ENCODE measurements at places on chromosomes 2 and 18.

DNA sequence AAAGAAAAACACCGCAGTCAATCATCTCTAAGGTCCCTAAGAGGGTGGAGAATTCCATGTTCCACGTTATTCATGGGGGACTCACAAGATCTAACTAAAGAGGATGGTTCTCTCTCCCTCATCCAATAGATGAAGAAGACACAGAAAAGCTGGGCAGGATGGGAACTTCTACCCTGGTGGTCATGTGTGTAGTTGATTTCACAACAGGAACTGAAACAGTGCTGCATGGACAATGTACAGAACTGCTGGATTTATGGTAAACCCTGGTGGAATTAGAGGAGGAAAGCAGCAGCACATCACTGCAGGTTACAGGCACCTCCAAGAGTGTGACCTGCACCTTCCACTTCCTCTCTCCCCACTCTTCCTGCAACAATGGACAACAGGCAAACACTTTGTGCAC, 31.4 kb downstream of the FECH start:
- DNase-seq = no peak

DNA sequence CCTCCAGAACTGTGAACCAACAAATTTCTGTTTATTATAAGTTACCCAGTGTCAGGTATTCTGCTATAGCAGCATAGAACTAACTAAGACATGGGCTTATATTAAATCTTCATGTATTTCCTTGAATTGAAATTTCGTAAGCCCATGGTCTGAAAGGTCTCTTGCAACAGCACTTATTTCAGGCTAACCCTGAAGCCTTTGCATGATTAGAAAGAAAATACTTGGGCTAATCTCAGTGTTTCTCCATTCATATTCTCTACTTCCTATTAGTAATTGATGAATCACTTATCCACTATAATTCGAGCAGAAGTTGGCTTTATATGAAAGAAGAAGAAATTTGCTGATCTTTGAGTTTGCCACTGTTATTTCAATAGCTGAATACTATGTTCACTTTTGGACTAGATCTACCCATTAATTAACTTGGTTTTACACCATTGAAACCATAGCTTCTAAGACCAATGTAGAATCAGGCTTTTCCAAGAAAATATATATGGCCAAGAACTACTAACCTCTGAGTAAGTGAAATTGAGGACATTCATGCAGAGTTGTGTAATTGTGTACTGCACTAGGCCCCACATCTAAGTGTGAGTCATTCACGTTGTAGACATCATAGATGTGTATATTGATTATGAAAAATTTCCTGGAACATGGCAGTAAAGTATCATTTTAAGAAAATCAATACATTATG, 731.6 kb downstream of the SOCS6 start:
- peak; percentile 29 for DNase-seq

DNA sequence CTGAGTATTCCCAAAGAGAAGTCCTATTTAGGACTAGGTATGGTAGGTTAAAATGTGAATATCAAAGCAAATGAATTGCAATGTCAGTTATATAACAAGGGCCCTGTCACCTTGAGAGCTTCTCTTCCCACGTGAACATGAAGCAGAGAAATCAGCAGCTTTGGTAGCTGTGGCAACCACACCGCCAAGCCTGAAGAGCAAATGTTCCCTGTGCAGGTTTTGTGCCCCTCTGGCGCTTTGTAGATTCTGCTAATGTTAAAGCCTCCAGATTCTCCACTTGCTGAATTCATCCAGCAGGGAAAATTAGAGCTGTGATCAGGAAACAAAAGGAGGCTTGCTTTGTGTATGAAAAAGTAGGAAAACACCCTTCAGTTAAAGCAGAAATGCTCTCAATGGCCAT, 322.6 kb downstream of the RBM43 start:
- DNase-seq = no peak

GRCh38 chr2:208711598-208711997, 305.0 kb downstream of the PTH2R start:
- DNase-seq = no peak

GRCh38 chr2:212953170-212953920, 198.1 kb downstream of the IKZF2 start:
- DNase-seq = no peak

DNA sequence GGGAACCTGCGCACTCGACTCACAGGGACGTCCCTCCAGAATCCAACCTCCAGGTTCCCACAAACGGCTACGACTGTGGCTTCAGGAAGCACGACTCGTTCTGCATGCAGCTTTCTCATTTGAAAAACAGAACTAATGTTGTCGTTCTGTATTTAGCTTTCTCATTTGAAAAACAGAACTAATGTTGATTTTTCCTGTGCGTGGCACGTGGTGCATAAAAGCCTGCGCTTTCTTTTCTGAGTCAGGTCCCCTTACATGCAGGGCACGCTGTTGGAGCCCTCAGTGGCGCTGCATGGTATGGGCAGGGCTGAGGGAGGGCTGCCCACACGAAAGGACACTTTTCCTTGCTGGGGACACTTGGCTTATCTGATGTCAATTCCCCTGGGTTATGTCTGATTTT, 124.3 kb downstream of the TMEM18 start:
- DNase-seq = no peak

DNA sequence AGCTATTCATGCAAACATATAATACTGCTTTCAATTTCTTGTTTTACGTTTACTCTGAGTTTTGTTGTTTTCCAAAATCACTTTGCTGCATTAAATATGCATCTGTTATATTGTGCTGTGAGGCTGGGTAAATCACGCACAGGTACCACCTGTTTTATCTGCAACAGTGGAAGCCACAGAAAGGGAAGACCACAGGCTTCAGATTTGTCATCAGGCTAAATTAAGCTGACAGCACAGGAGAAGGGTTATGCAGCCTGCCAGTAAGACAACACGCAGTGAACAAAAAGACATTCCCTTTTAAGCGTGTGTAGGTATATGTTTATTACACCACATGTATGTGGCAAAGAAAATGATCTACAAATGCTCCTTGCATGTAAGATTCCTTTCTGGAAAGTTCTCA, 38.2 kb downstream of the ZNF516 start:
- DNase-seq = no peak

- DNase-seq = peak; percentile 75
These were observed 5.4 kb upstream of the ITGB6 start for GRCh38 chr2:160205505-160205904.

DNA sequence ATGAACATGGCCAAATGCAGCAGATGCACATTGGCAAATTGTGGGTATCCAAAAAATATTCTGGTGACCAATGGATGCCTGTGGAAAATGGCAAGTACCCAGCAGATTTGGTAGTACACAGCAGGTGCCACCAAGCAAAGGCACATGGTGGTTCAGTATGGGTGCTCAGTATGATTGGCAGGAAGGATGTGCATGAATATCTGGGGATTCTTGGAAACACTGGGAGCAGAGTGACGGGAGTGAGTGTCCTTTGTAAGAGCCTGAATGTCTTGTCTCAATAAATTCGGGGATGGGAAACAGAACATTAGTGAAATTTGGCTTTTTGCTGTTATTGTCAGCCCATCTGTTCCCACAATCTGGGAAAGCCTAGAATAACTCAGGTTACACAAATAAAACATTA, 36.8 kb upstream of the ACADL start:
- no peak for DNase-seq

DNA sequence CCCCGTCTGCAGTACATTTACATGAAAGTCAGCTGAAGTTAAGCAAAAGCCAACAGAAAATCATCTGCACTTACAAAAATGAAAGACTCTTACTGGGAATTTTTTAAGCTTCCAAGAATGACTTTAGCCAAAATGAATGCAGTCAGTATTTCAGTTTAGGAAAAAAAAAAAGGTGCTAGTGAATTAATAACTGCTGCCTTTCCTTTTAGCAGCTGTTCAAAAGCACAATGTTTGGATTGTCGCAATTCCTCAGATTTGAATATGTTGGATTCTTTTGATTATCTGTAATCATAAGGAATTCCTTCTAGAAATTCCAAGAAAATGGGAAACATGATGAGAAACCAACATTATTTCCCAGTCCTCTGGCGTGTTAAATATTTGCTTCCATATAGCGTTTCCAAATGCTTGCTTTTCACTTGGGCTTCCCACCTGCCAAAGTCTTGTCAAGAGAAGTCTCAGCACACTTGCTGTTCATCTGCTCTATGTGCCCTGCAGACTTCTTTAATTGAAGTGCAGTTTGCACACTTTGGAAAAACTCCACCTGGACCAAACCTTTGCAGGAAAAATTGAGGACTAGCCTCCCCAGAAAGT, 653.0 kb upstream of the SLC39A10 start:
- DNase-seq = no peak

- DNase-seq = no peak
These were observed 62.0 kb downstream of the REEP1 start for GRCh38 chr2:86275384-86275799.

GRCh38 chr2:202337151-202337550, 39.0 kb upstream of the BMPR2 start:
- no peak for DNase-seq

DNA sequence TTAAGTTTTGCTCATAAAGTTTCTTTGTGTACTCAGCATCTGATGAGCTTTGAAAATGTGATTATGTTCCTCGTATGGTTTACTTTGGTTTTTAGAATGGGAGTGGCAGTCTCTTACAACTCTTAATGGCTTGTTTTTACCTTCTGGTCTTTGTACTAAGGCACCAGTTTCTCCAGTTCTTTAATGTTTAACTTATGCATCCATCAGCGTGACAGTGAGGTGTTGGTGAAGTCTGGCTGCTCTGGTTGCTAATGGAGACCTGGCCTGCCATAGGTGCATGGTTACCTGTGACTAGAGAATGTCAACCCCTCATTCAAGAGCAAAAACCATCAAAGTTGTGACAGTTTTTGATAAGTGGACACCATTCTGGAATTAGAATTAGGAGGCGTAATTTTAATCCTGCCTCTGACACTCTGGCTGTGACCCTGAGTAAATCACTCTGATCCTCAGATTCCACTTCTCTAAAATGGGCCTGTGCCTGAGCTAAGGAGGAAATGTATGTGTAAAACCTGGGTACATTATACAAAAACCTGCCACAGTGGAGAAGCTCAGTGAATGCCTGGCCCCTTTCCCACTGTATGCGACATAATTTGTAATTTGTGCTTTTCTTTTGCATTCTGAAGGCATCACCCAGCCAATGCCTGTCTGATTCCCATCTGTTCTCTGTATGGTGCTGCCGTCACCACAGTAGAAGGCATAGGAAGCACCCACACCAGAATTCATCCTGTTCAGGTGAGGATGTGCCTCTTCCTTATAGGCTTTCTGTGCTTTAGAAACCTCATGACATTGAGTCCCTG, 11.2 kb downstream of the AOX1 start:
- DNase-seq = no peak

- peak; percentile 22 for DNase-seq
These were observed 62.0 kb upstream of the ANKRD44 start for GRCh38 chr2:197372592-197372991.

GRCh38 chr2:150307258-150307657, 180.2 kb downstream of the RND3 start:
- DNase-seq = no peak

DNA sequence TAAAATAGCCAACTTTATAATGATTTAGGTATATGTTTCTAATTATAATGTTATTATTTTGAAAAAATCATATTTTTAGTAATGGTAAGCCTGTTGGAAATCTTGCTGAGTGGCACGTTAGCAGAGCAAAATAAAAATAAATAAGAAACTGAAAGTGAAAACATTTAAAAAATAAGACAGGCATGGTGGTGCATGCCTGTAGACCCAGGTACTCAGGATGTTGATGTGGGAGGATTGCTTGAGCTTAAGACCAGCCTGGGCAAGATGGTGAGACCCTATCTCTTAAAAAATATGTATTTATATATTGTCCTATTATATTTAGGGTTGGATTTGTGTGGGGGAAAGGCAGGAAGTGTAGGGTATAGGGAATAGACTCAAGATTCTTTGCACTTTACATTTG, 15.8 kb upstream of the ANKRD12 start:
- DNase-seq = no peak

DNA sequence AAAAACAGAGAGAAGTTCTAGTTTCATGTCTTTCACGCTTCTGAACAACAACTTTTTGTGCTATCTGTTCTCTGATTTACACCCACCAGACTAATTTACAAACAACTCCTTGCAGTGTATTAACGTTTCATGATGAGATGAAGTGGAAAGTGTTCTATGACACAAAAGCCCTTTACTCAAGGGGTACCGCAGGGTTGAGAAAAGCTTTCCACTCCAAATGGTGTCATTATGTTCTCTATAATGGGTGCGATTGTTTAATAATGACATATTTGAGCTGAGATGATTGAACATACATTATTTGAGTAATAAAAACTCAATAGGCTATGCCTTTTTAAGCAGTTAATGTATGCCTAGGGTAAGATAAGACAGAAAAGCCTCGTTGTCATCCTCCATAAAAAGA, 76.3 kb downstream of the ACTR3 start:
- DNase-seq = no peak

DNA sequence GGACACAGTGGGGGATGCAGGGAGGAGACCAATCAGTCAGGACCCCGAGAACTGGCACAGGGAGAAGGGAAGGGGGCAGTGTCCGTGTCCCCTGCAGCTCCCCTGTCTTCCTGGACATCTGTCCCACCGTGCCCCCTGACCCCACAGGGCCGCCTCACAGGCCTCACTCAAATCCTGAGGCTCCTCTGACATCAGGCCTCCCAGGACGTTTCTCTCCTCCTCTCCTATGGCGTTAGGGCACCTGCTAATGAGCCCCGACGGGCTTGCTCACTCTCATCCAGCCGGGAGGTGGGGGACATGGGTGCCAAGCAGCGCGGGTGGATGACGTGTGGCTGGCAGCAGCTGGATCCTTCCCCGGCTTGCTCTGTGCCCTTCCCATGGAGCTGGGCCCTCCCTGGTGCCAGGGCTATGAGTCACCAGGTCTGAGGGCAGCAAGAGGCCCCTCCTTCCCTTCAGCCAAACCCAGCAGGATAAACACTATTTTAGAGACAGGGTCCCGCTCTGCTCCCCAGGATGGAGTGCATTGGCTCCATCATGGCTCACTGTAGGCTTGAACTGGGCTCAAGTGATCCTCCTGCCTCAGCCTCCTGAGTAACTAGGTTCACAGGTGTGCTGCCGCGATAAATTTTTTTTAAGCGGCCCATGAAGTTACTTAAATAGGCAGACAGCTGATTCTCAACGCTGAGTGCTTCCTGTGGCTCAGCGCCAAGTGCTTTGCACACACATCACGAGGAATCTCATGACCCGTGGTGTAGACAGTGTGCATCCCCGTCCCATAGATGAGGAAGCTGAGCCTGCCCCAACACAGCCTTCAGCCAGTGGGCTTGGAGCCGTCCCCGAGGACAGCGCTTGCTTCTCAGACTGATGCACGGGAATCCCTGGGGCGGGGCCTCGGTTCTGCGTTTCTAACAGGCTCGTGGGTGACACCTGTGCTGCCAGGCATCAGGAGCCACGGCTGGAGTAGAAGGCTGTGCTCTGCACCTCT, 64.5 kb upstream of the HDAC4 start:
- DNase-seq = peak; percentile 27

DNA sequence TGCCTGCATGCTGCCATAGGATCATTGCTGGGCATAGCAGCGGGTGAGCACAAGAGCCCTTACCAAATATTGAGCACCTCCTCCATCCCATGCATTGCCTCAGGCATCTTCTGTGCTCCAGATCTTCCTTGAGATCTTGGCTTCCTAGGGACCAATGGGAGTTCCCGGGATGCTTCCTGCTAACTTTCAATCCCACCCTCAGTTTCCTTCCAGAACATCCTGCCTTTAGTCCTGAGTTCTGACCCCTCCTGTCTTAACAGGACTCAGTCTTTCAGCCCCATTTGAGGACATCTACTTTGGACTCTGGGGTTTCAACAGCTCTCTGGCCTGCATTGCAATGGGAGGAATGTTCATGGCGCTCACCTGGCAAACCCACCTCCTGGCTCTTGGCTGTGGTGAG, 15.3 kb downstream of the SLC14A1 start:
- no peak for DNase-seq

- no peak for DNase-seq
These were observed 2.7 kb upstream of the PPP4R1 start for GRCh38 chr18:9617006-9617542.

GRCh38 chr2:206144383-206144782, 14.9 kb downstream of the NDUFS1 start:
- no peak for DNase-seq
